ENCODE measurements at places on chromosomes 6 and 20. TPM values are rescaled to one million over a fixed set of nuclear protein-coding genes. Genes with fewer than 3 reads are reported as not detected.
A peak's percentile ranks its signal among the peaks of the same experiment; 100 is the strongest.

Gene PGC
- total RNA-seq, result 19.2 TPM

Gene LY6G6F
- 0.21 TPM for total RNA-seq

Gene ESF1
- total RNA-seq, result 14.6 TPM

- no peak overlapping the region for H3K27ac ChIP-seq
- H3K36me3 ChIP-seq, result no peaks in the 10 kb centered on the region
- peaks cover 5% of the 10 kb centered on the region for H3K4me1 ChIP-seq
- DNase-seq, result no peak
Observed at GRCh38 chr20:5910186-5910585, 40.1 kb downstream of the TRMT6 start.

DNA sequence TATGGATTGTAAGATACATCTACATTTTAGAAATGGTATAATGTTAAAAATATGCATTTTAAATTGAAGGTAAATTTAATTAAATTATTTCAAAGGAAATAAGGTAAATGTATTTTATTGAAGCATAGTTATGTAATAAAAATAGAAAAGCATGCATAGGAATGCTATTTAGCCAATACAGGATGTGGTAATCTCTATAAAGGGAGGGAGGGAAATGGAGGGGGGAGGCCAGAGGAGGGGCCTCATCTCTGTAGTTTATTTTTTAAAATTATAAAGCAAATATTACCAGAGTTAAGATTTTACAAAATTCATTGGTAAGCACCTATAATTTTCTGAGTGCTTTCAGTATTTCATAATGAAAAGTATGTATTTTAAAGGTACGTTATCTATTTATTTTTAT, 27.2 kb downstream of the SLC16A10 start:
- H3K27me3 ChIP-seq, result no peaks in the 10 kb centered on the region
- no peaks in the 10 kb centered on the region for H3K4me1 ChIP-seq
- no peaks in the 10 kb centered on the region for H3K36me3 ChIP-seq

- H3K4me1 ChIP-seq, result no peaks in the 10 kb centered on the region
- no peak overlapping the region for H3K4me3 ChIP-seq
- no peak overlapping the region for H3K27ac ChIP-seq
- H3K27me3 ChIP-seq, result no peaks in the 10 kb centered on the region
- H3K36me3 ChIP-seq, result peaks cover 18% of the 10 kb centered on the region
Observed at GRCh38 chr20:13771853-13772453, 12.8 kb downstream of the ESF1 start.

DNA sequence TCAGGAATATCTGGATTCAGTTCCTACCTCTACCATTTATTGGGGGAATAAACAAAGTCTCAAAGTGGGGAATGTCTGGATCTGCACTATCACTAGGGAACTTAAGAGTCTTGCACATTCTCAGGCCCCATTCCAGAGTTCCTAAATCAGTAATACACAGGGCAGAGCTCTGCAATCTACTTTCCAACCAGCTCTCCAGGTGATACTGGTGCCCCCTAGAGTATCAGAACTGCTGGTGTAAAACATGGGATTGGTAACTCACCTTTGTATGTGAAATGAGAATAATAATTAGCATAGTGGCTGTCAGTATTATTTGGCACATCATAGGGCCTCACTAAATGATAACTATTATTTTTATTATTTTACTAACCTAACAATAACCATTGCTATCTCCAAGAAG, 278.8 kb upstream of the IMPG1 start:
- no peaks in the 10 kb centered on the region for H3K4me1 ChIP-seq
- H3K36me3 ChIP-seq, result no peaks in the 10 kb centered on the region
- peak; percentile 9 for DNase-seq

Gene SIGLEC1
- total RNA-seq, result 34.2 TPM

Gene CD24
- total RNA-seq, result 155 TPM

DNA sequence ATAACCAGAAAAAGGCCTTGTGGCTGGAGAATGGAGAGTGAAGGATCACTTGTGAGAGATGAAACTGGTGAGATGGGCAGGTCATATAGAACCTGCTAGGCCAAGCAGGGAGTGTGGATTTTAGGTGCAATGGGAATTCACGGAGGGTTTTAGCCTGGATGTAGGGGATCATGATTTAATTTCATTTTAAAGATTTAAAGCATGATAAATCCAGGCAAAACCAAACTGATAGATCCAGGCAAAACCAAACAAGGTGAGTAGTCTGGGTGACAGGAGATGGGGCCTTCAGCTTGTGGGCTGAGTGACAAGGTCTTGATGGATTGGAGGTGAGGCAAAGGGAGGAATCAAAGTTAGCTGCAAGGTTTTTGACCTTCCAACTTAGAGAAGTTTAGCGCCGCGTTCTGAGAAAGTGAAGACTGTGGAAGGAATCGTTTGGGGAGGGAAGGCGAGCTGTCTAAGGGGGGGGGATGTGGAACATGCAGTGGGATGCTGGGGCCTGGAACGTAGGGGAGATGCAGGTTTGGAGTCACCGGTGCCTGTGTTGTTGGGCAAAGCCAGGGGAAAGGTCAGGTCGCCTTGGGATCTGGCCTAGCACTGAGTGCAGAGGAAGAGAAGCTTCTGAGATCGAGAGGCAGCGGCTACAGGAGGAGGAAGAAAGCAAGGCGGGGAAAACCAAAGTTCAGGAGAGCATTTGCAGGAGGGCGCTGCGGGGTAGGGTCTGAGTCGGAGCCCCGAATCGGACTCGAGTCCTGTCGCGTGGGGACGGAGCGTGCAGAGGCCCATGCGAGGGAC, 1.3 kb upstream of the PLCG1 start:
- H3K4me1 ChIP-seq, result peaks cover 21% of the 10 kb centered on the region
- H3K36me3 ChIP-seq, result peaks cover 9% of the 10 kb centered on the region
- peak overlapping the region; percentile 79 for H3K27ac ChIP-seq
- no peaks in the 10 kb centered on the region for H3K27me3 ChIP-seq

- DNase-seq, result no peak
- no peak overlapping the region for H3K4me3 ChIP-seq
- no peaks in the 10 kb centered on the region for H3K27me3 ChIP-seq
- H3K36me3 ChIP-seq, result no peaks in the 10 kb centered on the region
- no peak overlapping the region for H3K27ac ChIP-seq
- no peaks in the 10 kb centered on the region for H3K4me1 ChIP-seq
Observed at GRCh38 chr6:4212588-4212987, 77.2 kb upstream of the ECI2 start.

- no peaks in the 10 kb centered on the region for H3K27me3 ChIP-seq
- no peak for DNase-seq
- no peaks in the 10 kb centered on the region for H3K36me3 ChIP-seq
- no peak overlapping the region for H3K27ac ChIP-seq
Observed at GRCh38 chr6:51738614-51739013, 348.8 kb downstream of the PKHD1 start.

Gene PNLDC1
- total RNA-seq, result 0.28 TPM

DNA sequence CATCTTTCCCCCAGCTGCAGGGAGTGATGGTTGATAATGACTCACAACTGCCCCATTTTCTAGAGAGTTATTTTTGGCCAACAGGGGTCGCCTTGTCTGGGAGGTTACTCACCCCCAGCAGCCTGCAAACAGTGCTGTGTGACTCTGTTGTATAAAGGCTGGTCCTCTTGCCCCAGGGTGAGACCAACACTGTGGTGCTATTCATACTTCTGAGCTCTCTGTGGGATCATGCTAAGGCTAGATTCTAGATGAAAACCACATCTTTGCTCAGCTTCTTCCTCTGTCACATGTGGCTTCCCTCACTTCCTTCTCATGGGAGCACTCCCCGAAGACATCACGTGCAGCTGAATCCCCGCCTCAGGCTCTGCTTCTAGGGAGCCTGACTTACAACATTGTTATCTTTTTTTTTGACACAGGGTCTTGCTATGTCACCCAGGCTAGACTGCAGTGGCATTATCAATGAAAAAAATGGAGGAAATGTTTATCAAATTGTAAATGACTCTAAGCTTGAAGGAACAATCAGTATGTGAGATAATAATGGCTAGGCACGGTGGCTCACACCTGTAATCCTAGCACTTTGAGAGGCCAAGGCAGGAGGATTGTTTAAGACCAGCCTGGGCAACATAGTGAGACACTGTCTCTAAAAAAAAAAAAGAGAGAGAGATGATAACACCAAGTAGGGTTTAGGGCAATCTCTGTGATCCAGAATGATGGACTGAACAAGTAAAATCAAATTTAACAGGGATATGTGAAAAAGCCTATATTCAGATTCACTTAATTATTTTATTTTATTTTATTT, 55.7 kb upstream of the SLC23A2 start:
- no peaks in the 10 kb centered on the region for H3K4me1 ChIP-seq
- H3K36me3 ChIP-seq, result no peaks in the 10 kb centered on the region
- no peaks in the 10 kb centered on the region for H3K27me3 ChIP-seq
- H3K27ac ChIP-seq, result no peak overlapping the region
- no peak overlapping the region for H3K4me3 ChIP-seq
- DNase-seq, result no peak

Gene WFDC5
- total RNA-seq, result not detected

DNA sequence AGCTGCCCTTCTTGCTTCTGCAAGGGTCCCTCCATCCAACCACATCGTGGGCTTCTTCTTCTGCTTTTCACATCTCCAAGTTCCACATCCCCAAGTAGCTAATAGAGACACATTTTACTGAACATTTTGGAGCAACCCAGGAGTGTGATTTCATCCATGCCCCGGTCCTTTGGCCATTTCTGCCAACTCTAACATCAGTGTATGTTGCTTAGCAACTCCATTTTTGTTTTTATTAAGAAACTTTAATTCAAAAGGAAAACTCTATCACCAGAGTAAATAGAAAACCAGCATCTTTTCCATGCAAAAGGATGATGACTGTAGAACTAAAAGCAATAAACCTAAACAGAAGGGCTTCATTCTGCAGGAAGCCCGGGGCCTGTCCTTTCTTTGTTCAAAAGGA, 32.7 kb upstream of the SULF2 start:
- no peak overlapping the region for H3K4me3 ChIP-seq
- no peaks in the 10 kb centered on the region for H3K27me3 ChIP-seq
- no peak overlapping the region for H3K27ac ChIP-seq
- H3K36me3 ChIP-seq, result no peaks in the 10 kb centered on the region
- no peaks in the 10 kb centered on the region for H3K4me1 ChIP-seq
- DNase-seq, result no peak

Gene RTEL1
- 45.8 TPM for total RNA-seq

DNA sequence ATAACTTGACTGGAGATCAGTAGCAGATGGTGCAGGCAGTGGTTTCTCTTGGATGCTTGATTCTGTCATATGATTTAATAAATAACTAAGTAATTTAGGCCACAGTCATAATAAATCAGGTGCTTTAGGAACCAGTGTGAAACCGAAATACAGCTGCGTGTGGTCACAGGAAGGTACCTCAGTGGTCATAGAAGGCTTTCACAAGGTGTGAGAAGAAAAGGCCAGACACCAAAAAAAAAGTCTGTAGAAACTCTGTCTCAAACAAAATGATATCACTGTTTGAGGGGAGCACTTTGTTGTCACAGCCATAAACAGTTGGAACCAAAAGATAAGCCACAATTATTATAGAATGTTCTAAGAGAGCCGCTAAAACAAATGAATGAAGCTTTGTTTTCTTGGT, 56.5 kb downstream of the ARMC2 start:
- no peaks in the 10 kb centered on the region for H3K36me3 ChIP-seq
- DNase-seq, result no peak
- no peaks in the 10 kb centered on the region for H3K4me1 ChIP-seq
- no peak overlapping the region for H3K27ac ChIP-seq

DNA sequence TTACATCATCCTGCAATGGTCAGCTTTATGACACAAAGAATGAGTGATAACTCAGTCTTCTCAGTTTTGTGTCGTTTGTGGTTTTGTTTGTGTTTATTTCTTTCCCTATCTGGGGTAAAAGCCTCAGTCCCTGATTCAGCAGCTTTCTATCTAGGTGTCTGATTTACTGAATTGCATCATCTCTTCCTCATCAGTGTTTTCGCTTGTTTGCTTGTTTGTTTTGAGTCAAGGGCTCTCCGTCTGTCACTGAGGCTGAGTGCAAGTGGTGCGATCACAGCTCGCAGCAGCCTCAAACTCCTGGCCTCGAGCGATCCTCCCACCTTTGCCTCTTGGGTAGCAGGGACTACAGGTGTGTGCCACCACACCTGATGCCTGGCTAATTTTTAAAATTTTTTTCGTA, 548.9 kb downstream of the PRKN start:
- H3K4me3 ChIP-seq, result no peak overlapping the region
- no peak overlapping the region for H3K27ac ChIP-seq
- H3K36me3 ChIP-seq, result no peaks in the 10 kb centered on the region
- peaks cover 4% of the 10 kb centered on the region for H3K4me1 ChIP-seq
- no peaks in the 10 kb centered on the region for H3K27me3 ChIP-seq
- DNase-seq, result no peak

DNA sequence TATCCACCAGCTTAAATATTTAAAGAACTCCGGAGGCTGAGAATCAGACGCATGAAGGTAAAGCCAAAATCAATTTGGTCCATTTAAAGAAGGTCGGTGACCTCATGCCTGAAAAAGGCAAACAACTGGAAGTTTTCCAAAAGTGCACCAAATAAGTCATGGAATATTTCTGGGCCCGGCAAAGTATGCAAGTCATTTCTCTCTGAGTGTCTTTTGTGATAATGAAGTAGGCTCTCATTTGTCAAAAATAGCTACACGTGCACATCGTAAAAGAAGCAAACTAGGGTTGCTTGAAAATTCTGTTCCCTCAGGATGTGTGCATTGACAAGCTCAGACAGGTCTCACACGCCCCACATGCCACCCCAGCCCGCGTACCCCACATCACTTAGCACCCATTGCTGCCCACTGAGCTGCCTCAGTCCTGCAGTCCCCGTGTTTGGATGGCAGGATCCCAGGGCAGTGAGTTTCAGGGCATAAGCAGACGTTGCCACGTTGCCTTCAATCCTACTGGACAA, 20.5 kb upstream of the PYGB start:
- H3K4me1 ChIP-seq, result peaks cover 5% of the 10 kb centered on the region
- peak overlapping the region; percentile 94 for H3K27ac ChIP-seq
- DNase-seq, result no peak
- H3K27me3 ChIP-seq, result no peaks in the 10 kb centered on the region
- no peak overlapping the region for H3K4me3 ChIP-seq

Gene CENPQ
- total RNA-seq, result 3.5 TPM

- no peak overlapping the region for H3K4me3 ChIP-seq
- peaks cover 3% of the 10 kb centered on the region for H3K4me1 ChIP-seq
- H3K27me3 ChIP-seq, result no peaks in the 10 kb centered on the region
- H3K36me3 ChIP-seq, result no peaks in the 10 kb centered on the region
- H3K27ac ChIP-seq, result no peak overlapping the region
- peak; percentile 79 for DNase-seq
Observed at GRCh38 chr6:140480852-140481251, 1106.4 kb upstream of the CITED2 start.

Gene CDH4
- 0.43 TPM for total RNA-seq

DNA sequence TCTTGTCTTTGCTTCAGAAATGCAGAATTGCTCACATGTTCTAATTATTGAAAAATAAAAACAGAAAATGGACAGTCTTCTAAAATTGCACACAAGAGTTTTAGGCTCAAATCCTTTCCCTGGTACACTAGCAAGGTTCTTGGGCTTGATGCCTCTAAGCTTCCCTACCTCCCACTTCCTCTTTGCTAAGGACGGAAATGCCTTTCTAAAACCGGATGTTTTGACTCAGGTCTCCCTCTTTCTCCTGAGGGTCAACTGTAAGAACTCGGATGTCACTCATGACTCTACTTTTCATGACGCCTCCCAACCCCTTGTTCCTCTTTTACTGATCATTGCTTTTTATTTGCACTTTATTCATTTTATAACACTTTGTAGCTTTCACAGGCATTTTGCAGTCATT, 613.5 kb downstream of the C6orf118 start:
- no peak overlapping the region for H3K27ac ChIP-seq
- no peaks in the 10 kb centered on the region for H3K27me3 ChIP-seq
- peaks cover 8% of the 10 kb centered on the region for H3K4me1 ChIP-seq
- no peaks in the 10 kb centered on the region for H3K36me3 ChIP-seq

Gene STX11
- total RNA-seq, result 10.6 TPM

Data from lung (tissue), 17 donors.